ENCODE measurements at places on chromosomes 12 and 14.

DNA sequence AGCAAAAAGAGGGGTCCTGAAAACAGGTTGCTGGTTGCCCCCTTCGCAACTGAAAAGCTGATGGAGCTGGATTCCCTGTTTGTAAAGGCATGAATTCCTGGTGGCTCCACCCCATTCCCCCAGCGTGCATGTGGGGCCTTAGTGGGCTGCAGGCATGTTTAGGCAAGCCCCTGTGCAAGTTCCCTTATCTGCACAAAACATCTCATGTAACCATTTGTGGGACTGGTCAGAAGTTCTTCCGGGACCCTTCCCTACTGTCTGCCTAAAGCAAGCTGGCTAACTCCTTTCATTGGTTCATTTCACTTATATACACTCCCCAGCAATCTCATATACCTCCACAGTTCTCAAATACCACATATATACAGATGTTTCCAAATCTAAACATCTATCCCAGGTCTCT lies 24.0 kb upstream of the HIGD1C start:
- DNase-seq, result no peak

- DNase-seq, result no peak
These were observed 303.8 kb upstream of the DDHD1 start for GRCh38 chr14:53456931-53457330.

GRCh38 chr14:37974421-37974820 lies 233.3 kb upstream of the SSTR1 start:
- DNase-seq, result no peak

DNA sequence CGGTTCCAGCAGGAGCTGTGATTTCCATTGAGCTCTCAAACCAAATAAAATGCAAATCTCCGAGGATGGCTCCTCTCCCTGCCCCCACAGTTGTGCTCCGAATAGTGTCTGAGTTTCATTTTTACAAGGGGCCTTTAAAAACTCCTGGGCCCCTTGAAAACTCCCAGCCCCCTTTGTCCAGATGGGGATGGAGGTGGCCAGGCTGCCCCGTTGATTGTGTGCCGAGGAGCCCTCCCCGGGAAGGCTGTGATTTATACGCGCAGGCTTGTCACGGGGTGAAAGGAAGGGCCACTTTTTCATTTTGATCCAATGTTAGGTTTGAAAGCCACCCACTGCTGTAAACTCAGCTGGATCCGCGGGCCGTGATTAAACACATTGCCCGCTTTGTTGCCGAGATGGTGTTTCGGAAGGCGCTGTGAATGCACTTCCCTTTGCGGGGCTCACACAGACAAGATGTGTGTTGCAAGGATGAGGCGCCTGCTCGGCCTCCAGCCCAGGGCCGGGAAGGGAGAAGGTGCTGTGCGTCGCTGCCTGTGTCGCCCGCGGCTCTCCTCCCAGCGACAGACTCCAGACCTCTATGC lies 98.8 kb downstream of the TMEM132C start:
- no peak for DNase-seq

DNA sequence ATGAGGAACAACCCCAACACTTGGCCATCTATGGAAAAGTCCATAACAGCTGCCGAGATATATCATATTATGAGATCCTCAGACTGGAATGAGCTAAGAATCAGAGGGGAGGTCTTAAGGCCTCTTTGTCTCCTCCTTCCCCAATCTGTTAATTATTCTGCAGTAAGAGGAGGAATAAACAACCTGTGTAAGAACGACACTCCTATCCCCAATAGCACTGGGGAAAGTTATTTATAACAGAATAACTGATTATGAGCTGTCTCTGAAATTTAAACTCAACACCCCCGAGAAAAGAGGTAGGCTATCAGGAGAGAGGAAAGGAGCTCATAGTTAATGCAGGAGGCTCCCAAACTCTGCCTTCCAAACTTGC lies 68.0 kb downstream of the NIN start:
- DNase-seq, result no peak

DNA sequence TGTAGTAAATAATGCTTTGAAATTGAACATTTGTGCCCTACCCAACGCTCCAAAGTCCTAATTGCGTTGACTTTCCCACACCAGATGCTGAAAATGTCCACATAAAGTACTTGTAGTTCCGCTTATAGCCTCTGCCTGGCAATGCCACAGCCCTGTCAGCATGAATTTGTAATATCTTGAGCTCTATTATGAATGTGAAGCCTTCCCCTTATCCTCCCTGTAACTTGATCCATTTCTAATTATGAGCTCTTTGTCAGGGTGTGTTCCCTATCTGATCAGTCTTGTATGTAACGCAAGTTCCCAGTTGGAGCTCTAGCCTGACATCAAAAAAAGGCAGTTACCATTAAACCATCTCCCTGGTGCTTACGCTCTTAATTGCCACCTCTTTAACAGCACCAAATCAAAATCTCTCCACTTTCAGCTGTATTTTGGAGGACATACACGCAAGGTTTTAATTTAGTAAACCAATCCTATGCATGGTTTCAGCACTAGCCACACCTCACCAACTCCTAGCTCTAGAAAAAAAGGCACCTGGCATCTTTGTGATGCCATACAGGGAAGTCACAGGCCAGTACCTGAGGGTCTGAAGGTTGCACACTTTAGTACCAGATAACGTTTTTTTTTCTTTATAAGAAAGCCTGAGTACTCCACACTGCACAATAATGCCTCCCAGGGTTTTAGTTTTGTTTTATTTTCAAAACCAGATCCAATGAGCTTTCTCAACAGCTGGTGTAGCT lies 69.3 kb downstream of the EEA1 start:
- DNase-seq, result no peak

GRCh38 chr14:85915711-85916110 lies 385.8 kb downstream of the FLRT2 start:
- DNase-seq, result no peak

DNA sequence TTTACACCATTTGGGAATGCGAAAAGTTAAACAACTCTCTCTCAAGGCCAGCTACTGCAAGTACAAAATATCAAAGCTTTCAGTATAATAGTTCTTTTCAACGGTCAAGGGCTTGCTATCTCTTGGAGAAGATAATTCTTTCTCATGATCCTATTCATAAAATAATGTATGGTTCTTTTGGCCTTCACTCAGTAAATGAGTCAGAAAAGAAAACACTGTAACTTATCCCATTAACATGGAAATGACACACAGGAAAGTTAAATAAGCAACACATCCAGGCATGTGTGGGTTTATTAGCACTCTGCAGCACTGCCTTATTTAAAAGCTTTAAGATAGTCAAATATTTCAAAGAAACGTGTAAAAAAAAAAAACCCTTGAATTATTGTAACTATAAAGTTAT lies 36.9 kb downstream of the ZFC3H1 start:
- no peak for DNase-seq

DNA sequence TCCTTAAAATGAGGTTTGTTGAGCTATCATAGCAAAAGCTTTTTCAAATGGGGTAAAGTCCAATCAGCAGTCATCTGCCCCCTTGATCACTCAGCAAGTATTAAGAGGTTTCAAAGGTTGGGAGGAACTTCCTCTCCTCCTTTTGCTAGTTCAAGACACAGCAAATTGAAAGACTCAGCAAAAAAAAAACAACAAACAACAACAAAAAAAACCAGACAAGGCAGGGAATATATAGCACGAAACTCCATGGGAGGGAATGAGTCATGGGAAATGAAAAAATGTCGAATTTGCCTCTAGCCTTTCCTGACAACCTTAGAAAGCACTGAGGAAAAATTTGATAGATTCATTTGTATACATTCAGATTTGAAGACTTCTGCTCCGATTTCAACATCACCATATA lies 1.6 kb upstream of the SLC7A8 start:
- DNase-seq, result no peak

DNA sequence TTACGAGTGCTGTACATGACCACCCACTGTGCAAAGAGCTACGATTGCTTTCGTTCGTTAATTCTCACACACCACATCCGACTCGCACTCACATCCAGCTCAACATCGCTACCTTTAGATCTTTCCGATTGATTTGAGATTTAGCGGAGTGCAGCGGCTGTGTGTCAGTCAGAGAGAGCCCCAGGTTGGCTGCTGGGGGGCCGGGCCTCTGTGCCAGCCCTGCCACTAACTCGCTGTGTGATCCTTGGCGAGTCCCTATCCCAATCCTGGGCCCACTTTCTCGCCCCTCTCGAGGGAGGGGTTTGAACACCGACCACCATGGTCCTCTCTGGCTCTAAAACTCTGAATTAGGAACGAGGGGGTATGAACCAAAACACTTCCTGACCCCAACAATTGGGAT lies 8.6 kb downstream of the DLK1 start:
- DNase-seq, result no peak

GRCh38 chr12:20620261-20620660 lies 74.9 kb upstream of the SLCO1C1 start:
- no peak for DNase-seq

- DNase-seq, result no peak
These were observed 139.5 kb upstream of the AMIGO2 start for GRCh38 chr12:47219243-47219642.

Data from esophagus squamous epithelium (tissue), 5 donors.